Stimulated activated CD4-positive, alpha-beta T cell treated with anti-CD3 and anti-CD28 coated beads, Interleukin-15, amount 100 ng/mL, for 24 hours (primary cell): ENCODE measurements at places on chromosomes 16 and 17.

DNA sequence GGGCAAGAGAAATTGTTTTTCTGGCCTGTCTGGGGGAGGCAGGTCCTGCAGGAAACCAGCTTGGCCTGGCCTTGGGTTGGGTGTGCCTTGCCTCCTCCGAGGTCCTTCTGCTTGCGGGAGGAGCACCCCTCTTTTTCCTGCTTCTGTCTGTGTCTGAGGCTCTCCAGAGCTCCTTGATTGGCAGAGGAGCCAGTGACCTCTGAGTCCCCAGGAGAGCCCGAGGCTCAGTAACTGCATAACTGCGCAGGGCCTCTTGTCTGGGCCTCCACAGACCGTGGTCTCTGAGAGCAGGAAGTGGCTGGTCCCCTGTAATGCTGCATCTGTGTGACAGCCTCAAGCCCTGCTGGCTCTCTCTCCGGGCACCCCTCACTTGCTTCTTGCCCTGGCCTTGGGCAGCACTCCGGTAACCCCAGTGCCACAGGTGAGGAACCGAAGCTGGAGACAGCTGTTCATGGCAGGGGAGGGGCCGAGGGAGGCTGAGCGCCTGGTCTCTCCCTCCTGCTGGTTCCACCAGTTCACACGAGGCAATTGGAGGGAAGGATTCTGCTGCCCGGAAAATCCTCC, 1.6 kb downstream of the CAPN15 start:
- no peak for DNase-seq

DNA sequence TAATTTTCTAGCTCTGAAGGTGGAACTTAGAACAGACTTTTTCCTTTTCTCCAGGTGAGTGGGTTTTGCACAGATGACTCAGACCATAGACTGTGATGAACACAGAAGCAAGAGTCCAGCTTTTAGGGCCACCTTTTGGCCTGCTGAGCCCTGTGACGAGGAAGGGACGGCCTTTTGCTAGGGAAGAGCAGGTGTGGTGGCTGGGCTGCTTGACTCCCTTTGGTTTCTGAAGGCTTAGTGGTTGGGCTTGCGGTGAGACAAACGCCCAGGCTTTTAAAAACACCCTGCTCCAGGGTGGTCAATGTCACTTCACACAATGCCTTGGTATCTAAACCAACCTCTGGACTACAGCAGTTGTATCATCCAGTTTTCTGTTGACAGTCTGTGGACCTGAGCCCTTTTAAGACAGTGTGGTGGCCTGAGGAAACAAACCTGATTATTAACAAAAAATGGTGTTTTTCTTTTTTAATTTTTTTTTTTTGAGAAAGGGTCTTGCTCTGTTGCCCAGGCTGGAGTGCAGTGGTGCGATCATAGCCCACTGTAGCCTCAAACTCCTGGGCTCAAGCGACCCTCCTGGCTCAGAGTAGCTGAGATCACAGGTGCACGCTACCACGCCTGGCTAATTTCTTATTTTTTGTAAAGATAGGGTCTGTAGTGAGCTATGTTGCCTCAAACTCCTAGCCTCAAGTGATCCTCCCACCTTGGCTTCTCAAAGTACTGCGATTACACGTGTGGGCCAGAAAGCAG, 134.0 kb downstream of the SNX29 start:
- no peak for DNase-seq

GRCh38 chr17:63611354-63611753, 10.7 kb downstream of the TACO1 start:
- no peak for DNase-seq

GRCh38 chr16:27704252-27704651, 154.3 kb downstream of the KATNIP start:
- DNase-seq, result no peak

- peak; percentile 87 for DNase-seq
Observed at GRCh38 chr16:87780385-87780989, 14.7 kb upstream of the KLHDC4 start.

DNA sequence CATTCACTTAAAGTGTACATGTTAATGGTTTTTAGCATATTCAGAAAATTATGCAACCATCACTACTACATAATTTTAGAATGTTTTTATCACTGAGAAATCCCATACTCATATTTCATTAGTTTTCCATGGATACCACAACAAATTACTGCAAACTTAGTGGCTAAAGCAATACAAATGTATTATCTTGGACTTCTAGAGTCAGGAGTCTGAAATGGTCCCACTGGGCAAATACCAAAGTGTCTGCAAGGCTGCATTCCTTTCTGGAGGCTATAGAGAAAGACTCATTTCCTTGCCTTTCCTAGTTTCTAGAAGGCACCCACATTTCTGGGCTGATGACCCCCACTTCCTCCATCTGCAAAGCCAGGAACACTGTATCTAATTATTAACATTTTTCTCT, 16.9 kb upstream of the GNAO1 start:
- DNase-seq, result no peak

GRCh38 chr17:30226878-30227277, 8.6 kb downstream of the SLC6A4 start:
- DNase-seq, result no peak

DNA sequence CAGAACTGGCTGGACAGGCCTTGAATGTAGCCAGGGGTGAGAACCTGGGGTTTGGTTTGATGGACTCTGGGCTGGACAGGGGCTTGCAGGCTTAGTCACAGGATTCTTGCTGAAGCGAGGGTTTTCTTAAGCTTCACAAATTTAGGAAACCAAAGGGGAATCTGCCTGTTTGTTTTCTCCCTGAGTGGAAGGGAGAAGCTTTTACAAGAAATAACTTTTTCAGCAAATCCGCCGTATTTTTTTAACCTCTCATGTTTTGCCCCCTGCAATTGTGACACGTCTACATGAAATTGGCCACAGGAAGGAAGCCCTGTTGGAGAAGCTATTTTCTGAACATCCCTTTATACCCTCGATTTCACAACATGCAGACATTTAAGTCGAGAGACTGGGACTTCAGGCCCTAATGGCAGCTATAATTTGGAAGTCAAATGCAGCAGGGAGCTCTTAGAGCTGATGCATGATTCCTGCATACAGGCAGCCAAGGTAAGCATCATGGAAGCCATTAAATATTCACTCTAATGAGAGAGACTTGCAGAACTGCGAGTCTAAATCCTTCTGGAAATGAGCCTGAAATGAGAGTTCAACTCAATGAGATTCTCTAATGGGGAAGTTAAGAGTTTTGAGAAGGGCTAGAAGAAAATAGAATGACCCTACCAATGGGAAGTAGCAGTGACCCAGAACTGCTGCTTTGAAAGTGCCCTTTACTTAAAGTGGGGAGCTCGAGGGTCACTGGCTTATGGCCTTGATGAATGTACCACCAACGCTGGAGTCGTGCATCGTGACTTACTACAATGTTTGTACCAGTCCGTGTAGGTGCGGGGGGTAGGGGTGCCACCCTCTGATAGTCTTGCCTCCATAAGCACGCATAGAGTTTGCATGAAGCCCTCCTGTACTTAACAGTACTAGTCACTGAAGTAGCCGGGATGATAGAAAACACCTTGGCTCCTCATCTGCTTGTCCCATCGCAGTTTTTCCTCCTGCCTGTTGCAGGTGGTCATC, 45.1 kb upstream of the IRF8 start:
- no peak for DNase-seq

- DNase-seq, result peak; percentile 40
Observed at GRCh38 chr17:17757391-17757791, 76.1 kb downstream of the RAI1 start.

DNA sequence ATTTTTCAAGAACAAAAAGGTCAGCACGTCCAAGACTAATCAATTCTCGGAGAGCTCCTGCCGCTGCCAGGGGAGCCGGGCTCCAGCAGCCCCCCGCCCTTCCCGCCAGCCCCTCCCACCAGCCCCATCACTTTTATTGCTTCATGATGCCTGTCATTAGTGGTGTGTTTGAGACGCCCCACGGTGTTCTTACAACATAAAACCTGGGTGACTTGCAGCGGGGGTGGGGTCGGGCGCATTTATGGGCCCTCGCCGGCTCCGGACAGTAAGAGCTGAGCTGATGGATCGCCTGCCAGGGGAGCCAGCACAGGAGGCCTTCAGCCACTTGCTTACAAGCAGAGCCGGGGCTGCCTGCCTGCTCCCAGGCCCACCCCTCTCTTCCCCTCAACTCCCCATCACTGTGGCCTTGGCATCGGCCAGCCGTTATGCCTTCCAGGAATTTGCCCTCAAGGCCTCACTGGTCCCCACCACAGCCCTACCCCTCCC, 82.9 kb upstream of the CBX4 start:
- no peak for DNase-seq

DNA sequence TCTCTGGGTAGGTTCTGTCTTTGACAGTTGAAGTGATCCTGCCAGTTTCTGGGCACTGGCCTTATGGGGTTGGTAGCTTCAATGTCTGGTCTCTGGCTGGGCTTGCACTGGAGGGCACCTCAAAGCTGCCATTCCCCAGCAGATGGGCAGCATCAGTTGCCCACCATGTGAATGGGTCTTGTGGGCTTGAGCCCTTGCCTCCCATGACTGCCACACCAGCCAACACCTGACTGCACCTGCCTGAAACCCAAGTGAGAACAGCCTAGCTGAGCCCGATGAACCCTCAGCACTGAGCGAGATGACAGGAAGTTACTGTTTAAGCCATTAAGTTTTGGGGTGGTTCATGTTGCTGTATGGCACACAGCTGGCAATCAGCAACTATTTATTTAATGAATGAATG, 69.1 kb upstream of the AXIN2 start:
- DNase-seq, result no peak

GRCh38 chr16:9965079-9965478, 217.1 kb downstream of the GRIN2A start:
- DNase-seq, result no peak

DNA sequence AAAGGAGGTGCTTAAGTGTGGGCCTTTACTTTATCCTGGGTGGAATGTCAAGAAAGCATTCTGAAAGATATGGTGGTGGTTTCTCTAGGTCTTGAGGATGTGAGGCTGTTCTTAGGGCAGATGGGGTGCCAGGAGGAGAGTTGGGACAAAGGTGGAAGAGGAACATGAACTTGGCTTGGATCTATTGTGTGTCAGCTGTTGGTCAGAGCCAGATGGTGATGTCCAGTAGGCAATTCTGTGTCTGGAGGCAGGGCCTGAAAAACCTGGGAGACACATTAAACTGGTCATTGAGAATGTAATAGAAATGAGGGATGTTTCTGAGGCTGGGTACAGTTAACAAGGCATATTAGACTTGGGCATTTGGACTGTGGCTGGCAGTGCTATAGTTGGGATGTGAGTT, 32.6 kb upstream of the RGS9 start:
- no peak for DNase-seq

- DNase-seq, result no peak
Observed at GRCh38 chr17:33052856-33053255, 61.2 kb downstream of the SPACA3 start.

GRCh38 chr17:13114601-13115031, 96.8 kb upstream of the ELAC2 start:
- peak; percentile 18 for DNase-seq

GRCh38 chr17:61313461-61314326, 85.9 kb upstream of the TBX2 start:
- no peak for DNase-seq
